ENCODE measurements at places on chromosomes 5 and 9. TPM values are rescaled to one million over a fixed set of nuclear protein-coding genes. Genes with fewer than 3 reads are reported as not detected.

DNA sequence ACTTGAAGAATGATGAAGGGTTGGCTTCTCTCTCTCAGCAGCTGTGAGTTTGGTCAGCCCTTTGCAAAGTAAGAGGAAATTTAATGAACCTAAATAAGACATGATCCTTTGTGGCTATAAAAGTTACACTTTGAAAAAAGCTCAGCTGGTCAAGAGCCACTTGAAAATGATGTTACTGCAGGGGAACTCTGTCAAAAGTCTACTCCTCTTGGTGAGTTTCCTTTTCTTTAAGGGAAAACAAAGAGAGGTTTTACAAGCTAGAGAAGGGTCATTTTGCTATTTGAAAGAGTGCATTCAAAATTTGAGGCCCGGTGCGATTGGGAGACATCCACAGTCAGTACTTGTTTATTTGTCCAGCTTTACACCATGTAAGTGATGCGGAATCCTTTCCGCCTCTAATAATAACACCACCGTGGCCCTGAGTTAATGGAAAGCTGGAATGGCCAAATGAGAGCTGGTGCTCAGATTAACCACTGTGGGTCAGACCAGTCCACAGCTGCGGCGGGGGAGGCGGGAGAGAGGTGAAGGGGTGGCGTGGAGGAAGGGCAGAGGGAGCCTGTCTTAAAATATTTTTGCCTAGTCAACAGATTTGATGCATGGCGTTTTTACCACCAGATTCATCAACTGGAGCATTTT is 404.0 kb downstream of the TLE4 start:
- DNase-seq = no peak

Gene TMEM232
- 5.4 TPM for polyA plus RNA-seq

GRCh38 chr5:159536166-159536565 is 205.9 kb upstream of the IL12B start:
- DNase-seq = no peak

DNA sequence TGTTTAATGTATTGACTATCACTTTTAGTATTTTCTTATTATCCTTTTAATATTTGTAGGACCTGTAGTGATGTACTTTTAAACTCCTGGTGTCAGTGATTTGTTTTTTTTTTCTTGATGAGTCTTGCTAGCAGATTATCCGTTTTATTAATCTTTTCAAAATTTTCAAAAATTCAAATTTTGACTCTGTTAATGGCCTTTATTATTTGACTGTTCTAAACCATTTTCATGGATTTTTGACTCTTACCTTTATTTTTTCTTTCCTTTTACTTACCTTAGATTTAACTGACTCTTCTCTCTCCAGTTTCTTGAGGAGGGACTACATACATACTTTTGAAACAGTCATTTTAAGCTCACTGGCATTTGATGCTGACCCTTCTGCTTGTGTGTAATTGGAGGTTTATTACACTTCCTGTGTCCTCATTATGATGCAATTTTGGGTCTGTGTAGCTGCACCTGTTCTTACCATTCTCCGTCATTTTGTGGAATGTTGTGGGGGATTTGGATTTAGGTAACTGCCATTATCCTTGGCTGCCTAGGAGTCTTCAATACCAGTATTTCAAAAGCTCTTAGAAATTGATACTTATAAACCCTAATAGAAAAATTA is 32.0 kb upstream of the EXOC3 start:
- DNase-seq = no peak

- DNase-seq = no peak
Observed at GRCh38 chr9:13141629-13142028, 137.9 kb downstream of the MPDZ start.

- no peak for DNase-seq
Observed at GRCh38 chr5:83482961-83483360, 11.4 kb downstream of the VCAN start.

GRCh38 chr9:82466616-82467260 is 478.2 kb downstream of the SPATA31D1 start:
- DNase-seq = no peak

Gene SPINK6
- polyA plus RNA-seq = not detected

DNA sequence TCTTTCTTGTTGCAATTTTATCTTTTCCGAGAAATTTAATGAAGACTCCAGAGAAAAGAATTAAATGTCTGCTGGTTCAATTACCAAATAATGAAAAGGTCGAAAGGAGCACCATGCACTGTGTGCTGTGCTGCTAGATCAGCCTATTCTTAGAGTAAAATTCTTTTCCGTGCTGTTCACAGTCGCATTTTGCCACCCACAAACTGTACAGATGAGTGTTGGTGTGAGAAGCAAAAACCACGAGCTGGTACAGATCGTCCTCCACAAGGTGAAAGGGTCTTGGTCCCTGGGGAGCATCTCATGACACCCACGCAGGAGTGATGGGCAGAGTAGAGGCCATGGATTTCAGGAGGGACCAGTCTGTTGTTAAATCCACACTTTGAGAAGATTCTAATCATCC is 143.8 kb upstream of the PUM3 start:
- no peak for DNase-seq

Gene CDC25C
- polyA plus RNA-seq = 8.4 TPM

Gene BRINP1
- 7.2 TPM for polyA plus RNA-seq

Gene PCDHB4
- 2.6 TPM for polyA plus RNA-seq

DNA sequence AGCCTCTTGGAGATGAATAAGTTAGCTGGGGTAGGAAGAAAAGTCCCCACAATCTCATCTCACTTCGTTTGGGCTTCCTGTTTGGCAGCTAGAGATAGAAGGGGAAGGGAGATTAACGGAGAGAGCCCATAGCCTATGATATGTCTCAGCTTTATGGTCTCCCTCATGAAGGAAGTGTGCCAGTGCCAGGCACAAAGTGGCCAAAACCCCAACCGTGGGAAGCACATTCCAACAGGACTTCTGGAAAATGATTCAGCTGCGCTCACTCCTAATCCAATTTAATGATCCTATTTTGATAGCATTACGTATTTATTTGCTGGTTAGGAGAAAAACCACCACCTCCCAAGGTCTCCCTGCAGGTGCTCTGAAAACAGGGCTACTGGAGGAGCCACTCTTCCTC is 303.1 kb upstream of the CLINT1 start:
- no peak for DNase-seq

- DNase-seq = no peak
Observed at GRCh38 chr5:67173959-67174358, 22.6 kb downstream of the CD180 start.

GRCh38 chr9:34450644-34451043 is 7.7 kb downstream of the FAM219A start:
- DNase-seq = no peak

Gene PRELID1
- polyA plus RNA-seq = 151 TPM

Gene DMRT2
- 2.0 TPM for polyA plus RNA-seq

Gene GAS1
- 59.5 TPM for polyA plus RNA-seq

GRCh38 chr5:122429545-122430318 is 117.7 kb downstream of the SNCAIP start:
- DNase-seq = no peak

Gene DOCK8
- 13.6 TPM for polyA plus RNA-seq

GRCh38 chr9:68551191-68551590 is 10.5 kb upstream of the TMEM252 start:
- DNase-seq = no peak

GRCh38 chr5:43661102-43661501 is 58.1 kb downstream of the NNT start:
- no peak for DNase-seq

Gene CCDC69
- 3.9 TPM for polyA plus RNA-seq

GRCh38 chr5:15492545-15492944 is 7.4 kb upstream of the FBXL7 start:
- DNase-seq = no peak

Gene PCDHA1
- 0.09 TPM for polyA plus RNA-seq

Gene PRSS3
- 1.4 TPM for polyA plus RNA-seq

DNA sequence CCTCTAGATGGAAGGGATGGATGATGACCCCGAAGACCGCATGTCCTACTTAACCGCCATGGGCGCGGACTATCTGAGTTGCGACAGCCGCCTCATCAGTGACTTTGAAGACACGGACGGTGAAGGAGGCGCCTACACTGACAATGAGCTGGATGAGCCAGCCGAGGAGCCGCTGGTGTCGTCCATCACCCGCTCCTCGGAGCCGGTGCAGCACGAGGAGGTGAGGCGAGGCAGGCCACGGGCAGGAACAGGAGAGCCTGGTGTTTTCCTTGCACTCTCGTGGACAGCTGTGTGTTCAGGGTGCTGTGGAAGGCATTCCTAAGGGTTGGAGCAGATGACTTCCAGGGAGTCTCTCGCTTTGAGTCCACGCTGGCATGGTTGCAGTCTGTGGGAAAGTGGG is 73.9 kb downstream of the TJP2 start:
- DNase-seq = no peak

DNA sequence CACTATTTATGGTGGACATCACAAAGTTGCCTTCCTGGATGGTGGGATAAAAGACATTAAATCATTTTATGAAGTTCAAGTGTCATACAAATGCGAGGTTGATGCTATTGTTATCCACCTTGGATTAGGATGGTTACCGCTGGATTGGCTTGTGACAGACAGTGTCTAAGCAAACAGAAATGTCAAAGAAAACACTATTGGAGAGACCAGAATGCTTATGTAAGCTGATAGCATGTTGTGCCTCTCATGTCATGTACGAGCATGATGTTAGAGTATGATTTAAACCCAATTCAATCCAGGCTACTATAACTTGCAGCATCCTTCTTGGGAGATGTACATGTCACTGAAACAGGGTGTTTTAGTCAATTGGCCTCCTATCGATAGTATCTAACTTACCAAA is 178.8 kb upstream of the C9orf72 start:
- no peak for DNase-seq

Gene CDKN2AIPNL
- polyA plus RNA-seq = 42.4 TPM

Gene C5orf46
- polyA plus RNA-seq = not detected

- no peak for DNase-seq
Observed at GRCh38 chr5:93406971-93407401, 174.0 kb downstream of the NR2F1-AS1 start.

Gene C9orf50
- 1.4 TPM for polyA plus RNA-seq

Gene CDKN2A
- 0.19 TPM for polyA plus RNA-seq

Gene SPINK13
- polyA plus RNA-seq = 0.49 TPM

DNA sequence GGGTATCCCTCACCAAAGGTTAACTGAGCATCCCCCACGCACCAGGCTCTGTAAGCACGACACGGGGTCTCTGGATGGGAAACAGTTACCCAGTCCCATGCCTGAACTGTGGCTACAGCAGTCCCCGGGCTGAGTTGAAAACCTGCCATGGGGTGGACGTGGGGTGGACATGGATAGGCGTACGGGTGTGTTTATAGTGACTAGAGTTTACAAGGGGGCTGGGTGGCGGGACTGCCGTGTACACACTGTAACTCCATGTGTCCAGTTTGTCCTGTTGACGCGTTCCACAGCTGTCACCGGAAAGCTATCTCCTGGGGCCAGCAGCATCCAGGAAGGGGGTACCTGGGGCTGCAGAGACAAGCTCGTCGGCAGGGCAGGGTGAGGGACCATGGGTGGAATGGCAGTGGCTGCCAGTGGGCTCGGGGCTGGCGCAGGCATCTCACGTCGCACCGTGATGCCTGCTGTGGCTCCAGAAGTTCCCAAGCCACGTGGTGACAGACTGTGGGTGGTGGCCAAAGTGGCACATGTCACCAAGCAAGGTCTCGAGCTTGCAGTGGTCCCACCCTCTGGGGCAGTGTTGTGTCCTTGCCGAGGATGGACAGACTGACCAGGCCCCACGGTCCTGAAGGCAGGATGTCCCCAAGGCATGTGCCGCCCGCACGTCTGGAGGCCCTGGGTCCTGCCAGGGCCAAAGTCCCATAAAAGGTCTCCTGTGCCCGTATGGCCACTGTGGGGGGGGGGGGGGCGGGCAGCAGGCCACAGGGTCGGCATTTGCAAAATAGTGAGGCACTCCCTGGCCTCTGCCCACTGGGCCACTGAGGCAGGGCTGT is 29.3 kb upstream of the RNF130 start:
- no peak for DNase-seq

Data from renal cortex interstitium (tissue), 15 donors.